ENCODE measurements at places on chromosomes 5 and 9.

GRCh38 chr5:37709020-37709419, 130.8 kb downstream of the GDNF start:
- no peak for DNase-seq

- DNase-seq, result no peak
These were observed 13.1 kb upstream of the CMBL start for GRCh38 chr5:10320793-10321192.

GRCh38 chr5:67165526-67166459, 30.8 kb downstream of the CD180 start:
- no peak for DNase-seq

DNA sequence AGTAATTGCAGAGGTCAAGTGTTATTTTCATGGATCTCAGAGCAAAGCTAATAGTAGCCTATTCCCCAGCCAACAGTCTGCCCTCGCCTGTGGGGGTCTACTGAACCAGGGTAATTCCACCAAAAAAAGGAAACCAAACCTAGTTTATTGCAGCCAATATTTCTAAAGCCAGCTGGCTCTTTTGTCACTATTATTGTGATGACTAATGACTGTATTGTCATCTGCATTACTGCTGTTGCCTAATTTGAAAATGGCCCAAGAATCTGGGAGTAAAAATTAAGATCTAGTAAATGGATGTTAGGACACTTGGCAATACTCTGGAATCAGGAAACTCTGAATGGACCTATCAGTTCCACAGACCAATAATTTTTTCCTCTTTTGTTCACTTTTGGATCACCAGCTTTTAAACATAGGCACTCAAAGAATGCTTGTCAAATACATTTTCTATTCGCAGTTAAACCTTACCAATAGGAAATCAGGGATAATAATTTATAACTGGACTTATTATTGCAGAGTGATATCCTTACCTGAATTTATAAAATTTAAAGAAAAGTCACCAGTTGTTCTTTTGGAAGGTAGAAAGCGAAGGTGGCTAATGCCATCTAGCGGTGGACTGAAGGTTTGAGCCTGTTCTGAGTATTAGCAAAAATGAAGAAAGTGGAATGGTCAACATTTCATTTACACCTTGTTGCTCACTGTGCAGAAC, 69.2 kb downstream of the SYK start:
- DNase-seq, result no peak

All from NCI-H1930 (cell line).